HCT116 (cell line): ENCODE measurements at places on chromosomes 12 and 14. TPM values are rescaled to one million over a fixed set of nuclear protein-coding genes. Genes with fewer than 3 reads are reported as not detected.
A peak's percentile ranks its signal among the peaks of the same experiment; 100 is the strongest.

Gene HSPB8
- total RNA-seq, result 3.5 TPM

Gene PRIMA1
- 1.5 TPM for total RNA-seq

Gene KRT77
- not detected for total RNA-seq

Gene CMA1
- total RNA-seq, result not detected

Gene AGAP2
- total RNA-seq, result 15.8 TPM

Gene CD27
- 0.25 TPM for total RNA-seq

Gene TOMM20L
- total RNA-seq, result not detected

Gene CCDC177
- total RNA-seq, result not detected

Gene SOX5
- 0.52 TPM for total RNA-seq

- no peak for DNase-seq
Observed at GRCh38 chr14:102530828-102531478, 21.4 kb upstream of the ANKRD9 start.

- no peak for DNase-seq
Observed at GRCh38 chr12:97267594-97268202, 194.9 kb upstream of the RMST start.

DNA sequence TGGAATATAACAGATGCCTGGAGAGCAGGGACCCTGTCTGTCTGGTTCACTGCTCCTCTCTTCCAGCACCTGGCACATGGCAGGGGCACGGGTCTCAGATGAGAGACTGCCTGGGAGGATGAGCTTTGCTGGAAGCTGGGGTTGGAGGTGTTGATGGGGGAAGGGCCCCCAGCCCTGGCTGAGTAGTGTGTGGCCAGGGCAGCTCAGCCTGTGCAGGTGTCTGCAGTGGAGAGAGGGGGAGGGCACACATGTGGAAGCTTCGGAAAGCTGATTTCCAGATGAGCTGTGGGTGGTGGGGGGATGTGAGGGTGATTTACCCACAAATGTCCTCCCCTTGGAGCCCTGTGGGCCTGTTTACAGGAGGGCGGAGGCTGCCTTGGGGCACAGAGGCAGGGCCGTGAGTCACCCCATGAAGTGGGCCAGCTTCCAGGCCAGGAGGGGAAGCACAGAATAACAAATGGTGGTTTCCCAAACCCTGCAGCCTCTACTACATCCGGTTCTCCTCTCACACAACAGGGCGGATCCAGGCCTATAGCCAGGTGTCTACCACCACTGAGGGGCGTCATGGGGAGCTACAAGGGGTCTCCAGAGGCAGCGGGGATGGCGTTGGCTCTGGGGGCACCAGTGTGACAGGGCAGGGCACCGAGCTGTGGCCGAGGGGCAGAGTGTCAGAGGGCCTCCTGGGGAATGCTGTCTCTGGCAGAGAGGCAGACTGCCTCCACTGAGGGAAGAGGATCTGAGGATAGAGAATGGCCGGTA is 11.0 kb downstream of the KRT7 start:
- DNase-seq, result no peak

DNA sequence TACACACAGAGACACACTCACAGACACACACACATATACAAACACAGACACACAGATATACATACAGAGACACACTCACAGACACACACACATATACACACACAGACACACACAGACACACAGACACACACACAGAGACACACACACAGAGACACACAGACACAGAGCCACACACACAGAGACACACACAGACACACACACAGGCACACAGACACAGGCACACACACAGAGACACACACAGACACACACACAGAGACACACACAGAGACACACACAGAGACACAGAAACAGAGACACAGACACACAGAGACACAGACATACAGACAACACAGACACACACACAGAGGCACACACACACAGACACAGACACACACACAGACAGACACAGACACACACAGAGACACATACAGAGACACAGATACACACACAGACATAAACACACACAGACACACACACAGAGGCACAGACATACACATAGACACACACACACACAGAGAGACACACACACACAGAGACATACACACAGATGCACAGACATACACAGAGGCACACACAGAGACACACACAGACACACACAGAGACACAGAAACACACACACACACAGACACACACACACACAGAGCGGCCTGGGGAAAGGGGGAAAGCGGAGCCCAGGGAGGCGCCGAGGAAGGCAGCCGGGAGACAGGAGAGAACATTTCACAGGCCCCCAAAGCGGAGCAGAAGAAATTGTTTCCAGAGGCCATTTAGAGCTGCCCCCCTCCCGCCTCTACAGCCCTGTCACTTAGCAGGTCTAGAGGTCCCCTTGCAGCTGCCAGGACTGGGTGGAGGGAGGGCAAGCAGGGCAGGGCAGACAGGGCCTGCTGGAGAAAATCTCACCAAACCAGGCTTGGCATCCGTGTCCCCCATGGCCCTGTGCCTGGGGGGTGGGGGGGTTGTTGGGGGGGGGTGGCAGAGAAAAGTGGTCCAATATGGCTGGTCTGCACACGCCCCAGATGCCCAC is 38.9 kb downstream of the SERPINA3 start:
- DNase-seq, result no peak

DNA sequence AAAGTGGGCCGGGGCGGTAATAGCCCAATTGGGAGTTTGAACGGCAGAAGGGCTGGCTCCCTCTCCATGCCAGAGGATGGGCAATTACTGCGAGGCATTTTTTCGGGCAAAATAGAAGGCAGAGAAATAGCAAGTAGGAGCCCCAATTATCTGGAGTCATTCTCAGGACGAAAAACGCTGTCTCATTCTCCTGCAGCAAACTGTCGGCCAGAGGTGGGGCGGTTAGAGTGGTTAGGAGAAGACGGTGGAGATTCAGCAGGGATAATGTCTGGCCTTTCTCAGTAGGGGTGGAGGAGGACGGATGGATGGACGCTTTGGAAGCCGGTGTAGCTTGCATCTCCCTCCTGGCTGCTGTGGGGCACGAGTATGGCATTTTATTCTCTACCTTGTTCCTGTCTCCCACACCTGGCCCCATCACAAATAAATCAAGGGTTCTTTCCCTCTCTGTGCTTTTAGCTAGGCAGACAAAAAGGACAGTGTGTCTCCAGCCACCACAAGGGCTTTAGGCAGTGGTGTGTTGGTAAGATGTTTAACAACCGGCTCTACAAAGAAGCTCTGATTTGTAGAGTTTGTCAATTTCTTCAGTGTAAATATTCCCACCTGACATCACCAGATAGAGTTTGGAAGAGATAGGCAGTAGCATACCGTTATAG is 140.5 kb upstream of the LHX5 start:
- no peak for DNase-seq

DNA sequence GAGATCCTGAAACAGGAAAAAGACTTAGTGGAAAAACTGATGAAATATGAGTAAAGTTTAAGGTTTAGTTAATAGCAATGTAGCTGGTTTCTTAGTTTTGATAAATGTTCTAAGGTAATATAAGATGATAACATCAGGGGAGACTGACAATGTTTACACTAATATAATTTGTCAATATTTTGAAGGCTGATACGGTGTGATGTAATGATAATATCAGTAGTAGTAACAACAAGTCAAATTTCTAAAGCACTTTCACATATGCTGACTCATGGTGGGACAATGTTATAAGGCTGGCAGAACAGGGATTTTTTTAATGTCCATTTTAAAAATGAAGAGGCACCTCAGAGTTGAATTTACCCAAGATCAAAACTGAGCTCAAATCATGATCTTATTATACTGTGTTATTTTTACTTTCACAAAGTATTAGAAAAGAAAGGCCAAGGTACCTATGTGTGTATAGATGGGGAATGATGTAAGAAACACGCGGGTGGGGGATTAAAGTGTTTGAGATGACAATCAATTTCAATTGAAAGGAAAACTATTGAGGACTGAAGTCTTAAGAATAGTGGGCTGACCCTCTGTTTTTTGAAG is 2.4 kb upstream of the FLRT2 start:
- no peak for DNase-seq

- DNase-seq, result peak; percentile 13
Observed at GRCh38 chr12:26056335-26056734, 68.5 kb downstream of the BHLHE41 start.

DNA sequence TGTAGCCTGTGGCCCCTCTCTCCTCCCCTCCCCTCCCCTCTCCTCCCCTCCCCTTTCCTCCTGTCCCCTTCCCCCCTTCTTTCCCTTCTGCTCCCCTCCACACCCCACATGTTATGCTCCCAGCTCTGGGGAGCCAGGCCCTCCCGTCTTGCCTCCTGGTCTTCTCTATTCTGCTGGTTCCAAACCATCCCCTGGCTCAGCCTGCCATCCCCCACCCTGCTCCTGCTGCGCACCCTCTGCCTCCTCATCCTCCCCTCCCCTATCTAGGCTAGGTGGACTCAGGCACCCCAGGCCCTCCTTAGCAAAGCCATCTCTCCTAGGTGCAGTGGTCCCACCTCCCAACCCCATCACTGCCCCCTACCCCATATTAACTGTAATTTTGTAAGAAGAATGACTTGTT is 99.5 kb downstream of the CALM1 start:
- DNase-seq, result no peak

DNA sequence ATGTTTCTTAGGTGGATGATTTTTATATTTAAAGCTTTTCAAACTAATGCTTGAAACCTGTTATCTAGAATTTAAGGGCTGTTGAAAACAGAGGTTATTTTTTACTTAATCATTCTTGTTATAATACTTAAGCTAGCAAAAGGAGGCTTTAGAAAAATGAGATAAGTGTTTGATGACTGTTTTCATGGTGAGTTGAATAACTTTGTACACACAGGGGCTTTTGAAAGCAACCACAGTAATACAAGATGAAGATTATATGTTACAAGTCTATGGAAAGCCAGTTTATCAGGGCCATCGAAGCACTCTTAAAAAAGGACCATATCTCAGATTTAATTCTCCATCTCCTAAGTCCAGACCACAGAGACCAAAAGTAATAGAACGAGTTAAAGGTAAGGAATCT is 33.3 kb downstream of the KIAA0586 start:
- DNase-seq, result no peak

- DNase-seq, result no peak
Observed at GRCh38 chr12:1880153-1880845, 38.2 kb downstream of the CACNA2D4 start.

- DNase-seq, result no peak
Observed at GRCh38 chr12:43208221-43208620, 343.8 kb downstream of the ADAMTS20 start.

GRCh38 chr12:75322464-75322863 is 7.7 kb downstream of the CAPS2 start:
- no peak for DNase-seq

- no peak for DNase-seq
Observed at GRCh38 chr14:68532496-68532895, 260.4 kb downstream of the ZFP36L1 start.

DNA sequence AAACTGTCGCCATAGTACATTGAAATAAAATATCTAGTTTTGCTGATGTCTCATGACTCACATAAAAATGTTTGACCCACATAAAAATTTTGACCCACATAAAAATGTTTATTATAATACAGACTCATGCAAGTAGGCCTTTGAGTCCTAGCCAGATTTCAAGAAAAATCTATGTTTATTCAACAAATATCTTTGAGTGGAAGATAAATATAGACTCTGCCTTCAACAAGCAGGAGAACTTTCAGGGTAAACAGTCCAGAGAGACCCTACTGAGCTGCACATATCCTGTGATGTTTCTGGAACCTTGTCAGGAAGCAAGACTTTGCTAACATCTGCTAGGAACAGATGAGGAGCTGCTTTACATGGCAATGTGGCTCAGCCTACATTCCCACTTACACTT is 283.1 kb downstream of the MDGA2 start:
- no peak for DNase-seq

GRCh38 chr12:24066865-24067264 is 117.4 kb upstream of the SOX5 start:
- DNase-seq, result no peak

GRCh38 chr14:81682134-81682533 is 148.5 kb upstream of the SEL1L start:
- no peak for DNase-seq

DNA sequence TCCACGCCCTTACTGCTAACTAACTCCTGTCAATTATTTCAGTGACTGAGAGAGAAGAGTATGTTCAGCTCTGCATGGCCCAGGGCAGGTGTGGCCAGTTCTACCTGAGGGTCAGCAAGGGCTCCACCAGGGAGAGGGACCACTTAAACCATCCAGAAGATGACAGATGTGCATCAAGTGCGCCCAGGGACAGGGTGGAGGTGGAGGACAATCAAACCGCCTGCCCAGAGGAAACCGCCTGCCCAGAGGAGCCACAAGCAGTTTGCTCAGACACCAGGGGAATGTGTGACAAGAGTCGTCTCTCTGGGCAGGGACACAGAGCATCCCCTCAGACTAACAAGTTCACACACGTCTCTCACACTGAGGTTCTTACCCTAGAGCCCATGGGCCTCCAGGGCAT is 14.5 kb downstream of the DPF3 start:
- DNase-seq, result no peak

DNA sequence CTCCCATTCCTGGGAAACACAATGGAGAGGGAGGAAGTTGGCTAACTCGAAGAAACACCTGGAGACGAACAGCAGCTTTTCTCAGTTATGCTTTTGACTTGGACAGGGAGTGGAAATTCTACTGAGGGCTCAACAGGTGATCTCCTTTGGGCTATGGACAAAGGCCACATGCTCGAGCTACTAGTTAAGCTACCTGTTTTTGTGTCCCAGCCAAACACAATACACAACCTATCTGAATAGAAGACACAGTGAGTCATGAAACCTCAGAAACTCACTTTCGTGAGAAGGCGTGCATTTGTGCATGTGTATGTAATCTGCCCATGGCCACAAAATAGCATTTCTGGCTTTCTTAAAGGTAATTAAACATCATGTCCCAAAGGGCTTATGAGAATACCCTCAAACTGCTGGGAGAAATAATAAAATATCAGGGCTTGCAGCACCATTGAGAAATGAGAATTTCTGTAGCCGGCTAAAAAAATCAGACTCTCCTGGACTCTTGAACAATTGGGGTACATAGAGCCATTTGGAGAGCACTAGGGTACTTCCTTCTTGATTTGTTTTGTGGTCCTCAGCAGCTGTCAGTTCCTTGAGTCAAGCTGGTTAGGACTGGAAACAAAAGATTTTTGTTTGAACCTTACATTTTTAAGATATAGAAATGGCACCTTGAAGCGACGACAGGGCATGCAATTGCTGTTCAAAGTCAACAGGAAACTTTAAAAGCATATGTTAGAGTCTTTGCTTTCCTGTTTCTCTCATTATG is 85.5 kb upstream of the PTHLH start:
- DNase-seq, result no peak

DNA sequence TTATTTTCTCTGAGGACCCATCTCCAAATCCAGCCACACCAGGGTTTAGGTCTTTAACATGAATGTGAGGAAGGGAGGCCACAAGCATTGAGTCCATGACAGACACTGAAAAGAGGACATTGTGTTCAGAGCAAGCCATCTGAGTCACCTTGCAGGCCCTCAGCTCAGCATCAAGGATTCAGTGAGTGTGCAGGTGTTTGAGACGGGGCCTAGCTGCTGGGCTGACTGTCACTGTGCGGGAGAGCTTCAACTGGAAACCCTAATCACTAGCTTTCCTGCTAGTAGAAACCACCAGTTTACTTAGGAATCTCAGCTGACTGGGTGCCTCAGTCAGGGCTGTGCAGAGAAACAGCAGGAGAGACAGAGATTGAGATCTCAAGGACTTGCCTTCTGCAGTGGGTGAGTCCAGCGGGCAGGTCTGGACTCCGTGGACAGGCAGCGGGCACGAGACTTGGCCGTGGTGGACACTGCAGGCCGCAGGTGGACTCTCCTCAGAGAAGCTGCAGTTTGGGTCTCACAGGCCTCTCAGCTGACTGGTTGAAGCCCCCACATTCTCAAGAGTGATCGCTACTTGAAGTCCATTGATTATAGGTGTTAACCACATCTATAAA is 86.1 kb upstream of the DYNC1H1 start:
- no peak for DNase-seq

- no peak for DNase-seq
Observed at GRCh38 chr12:54932691-54933090, 51.9 kb downstream of the TESPA1 start.

GRCh38 chr12:71008616-71009015 is 88.1 kb upstream of the PTPRR start:
- DNase-seq, result no peak
